Mucosa of descending colon (tissue), 3 donors: ENCODE measurements at places on chromosomes 2 and 18. TPM values are rescaled to one million over a fixed set of nuclear protein-coding genes. Genes with fewer than 3 reads are reported as not detected.

The DUSP11 gene
- total RNA-seq, result 18.5 TPM

The NAT8 gene
- not detected for total RNA-seq

The TRIM43 gene
- total RNA-seq, result not detected

The PAX8 gene
- 4.8 TPM for total RNA-seq

The HRH4 gene
- total RNA-seq, result 0.28 TPM

The CCBE1 gene
- 1.6 TPM for total RNA-seq

The PSTPIP2 gene
- total RNA-seq, result 9.0 TPM

The MATN3 gene
- 0.89 TPM for total RNA-seq

The ALPG gene
- total RNA-seq, result 0.54 TPM

- DNase-seq, result peak; percentile 43
These were observed 43.1 kb downstream of the INPP4A start for GRCh38 chr2:98487806-98488189.

DNA sequence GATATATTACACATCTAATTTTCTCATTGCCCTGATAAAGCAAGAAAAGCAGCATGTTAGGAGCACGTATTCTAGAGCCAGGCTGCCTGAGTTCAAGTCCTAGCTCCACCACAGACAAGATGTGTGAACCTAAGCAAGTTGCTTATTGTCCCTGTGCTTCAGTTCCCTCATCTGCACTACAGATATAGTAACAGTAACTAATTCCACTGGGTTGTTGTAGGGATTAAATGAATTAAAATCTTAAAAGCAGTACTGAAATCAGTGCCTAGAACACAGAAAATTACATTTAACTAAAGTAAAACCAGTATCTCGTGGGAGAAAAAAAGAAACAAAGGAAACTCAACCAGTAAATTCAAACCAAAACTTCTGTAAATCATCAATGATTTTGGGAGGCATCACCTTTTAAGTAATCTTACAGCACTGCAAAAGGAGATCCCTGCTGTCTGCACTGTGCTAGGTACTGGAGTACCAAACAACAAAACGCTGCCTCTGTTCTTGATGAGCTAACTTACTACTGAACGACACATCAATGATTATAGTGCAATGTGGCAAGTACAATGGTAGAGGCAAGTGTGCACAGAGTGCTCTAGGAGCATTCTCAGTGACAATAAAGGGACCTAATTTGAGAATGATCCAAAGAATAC, 7.9 kb downstream of the MAP3K2 start:
- no peak for DNase-seq

DNA sequence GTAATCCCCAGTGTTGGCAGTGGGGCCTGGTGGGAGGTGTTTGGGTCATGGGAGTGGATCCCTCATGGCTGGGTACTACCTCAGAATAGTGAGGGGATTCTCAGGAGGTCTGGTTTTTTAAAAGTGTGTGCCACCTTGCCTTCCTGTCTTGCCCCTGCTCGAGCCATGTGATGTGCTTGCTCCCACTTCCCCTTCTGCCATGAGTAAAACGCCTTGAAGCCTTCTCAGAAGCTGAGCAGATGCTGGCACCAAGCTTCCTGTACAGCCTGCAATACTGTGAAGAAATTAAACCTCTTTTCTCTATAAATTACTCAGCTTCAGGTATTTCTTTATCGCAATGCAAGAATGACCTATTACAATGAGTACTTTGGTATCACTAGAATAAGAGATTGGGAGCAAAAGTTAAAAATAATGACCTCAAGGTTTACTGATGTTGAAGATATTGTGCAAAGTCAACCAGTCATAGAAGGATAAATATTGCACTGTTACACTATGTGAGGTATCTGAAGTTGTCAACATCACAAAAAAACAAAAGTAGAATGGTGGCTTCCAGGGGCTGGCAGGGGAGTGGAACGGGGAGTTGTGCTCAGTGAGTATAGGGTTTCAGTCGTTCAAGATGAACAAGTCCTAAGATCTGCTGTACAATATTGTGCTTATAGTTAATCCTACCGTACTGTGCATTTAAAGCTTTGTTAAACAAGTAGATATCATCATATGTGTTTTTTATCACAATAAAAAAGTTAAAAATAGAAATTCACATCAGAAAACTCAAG, 938.3 kb upstream of the CNTNAP5 start:
- DNase-seq, result no peak

GRCh38 chr2:168560817-168561499, 104.9 kb downstream of the CERS6 start:
- no peak for DNase-seq

DNA sequence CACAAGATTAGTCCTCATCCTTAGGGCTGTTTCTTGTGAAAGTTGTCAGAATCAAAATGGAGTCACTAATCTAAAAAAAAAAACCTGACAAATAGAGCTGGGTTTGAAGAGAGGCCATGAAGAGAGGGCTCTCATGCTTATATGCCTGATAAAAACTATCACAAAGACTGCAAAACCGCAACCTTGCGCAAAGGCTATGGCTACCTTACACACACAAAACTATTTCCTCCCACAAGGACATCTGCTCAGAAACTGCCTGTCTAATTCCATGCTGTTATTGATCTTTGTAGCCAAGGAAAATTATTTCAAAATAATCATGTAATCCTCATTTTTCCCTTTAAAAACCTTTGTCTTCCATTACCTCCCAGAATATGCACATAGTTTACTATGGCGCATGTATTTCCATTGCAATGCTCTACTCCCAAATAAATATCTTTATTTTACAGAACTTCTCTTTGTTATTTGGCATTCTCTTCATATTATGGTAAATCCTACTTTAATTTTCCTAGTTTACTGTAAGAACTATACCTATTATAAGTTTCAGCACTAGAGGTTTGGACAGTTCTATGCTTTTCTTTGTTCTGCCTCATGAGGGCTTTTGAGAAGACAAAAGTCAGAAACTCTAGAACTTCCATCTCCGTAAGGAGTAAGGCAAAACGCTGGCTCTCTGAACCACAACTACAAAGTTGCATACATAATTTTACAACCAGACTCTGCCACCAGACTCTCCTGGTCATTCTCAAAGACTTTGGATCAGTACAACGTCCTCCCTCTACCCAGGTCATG, 9.6 kb upstream of the DPYSL5 start:
- DNase-seq, result no peak

DNA sequence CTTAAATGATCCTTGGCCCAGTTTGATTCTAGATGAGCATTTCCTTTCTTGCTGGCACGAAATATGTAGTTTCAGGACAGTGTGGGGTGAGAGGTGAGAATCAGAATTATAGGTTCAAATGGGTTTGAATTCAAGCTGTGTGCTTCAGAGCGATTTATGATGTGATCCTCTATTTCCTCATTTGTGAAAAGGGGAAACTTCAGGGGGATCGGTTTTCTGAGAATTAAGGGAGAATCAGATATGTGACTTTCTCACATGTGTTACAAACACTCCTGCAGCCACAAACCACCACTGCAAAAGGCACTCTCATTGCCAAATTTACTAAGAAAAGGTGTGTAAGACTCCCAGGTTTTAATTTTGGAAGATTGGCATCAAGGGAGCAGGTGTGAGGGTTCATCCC, 24.4 kb downstream of the HK2 start:
- no peak for DNase-seq

- DNase-seq, result no peak
These were observed 40.1 kb upstream of the GRB14 start for GRCh38 chr2:164661349-164661748.

DNA sequence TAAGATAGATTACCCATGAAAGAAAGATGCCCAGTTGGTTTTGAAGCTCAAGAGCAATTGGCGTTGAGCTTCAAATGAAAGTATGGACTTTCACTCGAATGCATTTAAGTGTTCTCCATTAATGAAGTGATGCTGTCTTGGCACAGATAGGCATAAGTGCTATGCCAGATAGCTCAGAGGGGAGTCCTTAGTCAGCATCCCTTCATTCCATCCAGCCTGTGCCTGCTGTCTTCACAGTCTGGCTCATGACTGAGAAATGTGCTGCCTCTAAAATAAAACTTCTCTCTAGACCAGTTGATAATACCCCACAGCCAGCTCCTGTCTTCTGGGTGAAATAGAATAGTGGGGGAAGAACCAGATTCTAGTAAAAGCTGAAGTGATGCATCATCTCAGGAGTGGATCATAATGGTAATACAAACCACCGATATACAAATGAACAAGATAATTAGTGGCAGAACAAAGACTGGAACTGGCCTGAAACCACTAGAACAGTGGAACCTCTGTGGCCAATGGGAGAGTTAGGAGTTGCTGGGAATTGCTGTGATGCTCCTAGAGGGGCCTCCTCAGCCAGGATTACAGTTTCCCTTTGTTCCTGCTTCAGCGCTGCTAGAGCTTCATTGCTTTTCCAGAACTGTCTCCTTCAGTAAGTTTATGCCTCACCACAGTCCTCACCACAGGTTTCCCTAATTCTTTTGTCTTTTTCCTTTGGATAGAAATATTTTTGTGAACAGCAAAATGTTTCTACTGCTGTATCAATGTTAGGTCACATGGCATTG, 359.3 kb downstream of the KIAA1328 start:
- DNase-seq, result no peak

- DNase-seq, result no peak
These were observed 46.3 kb downstream of the COPS8 start for GRCh38 chr2:237131749-237132533.

GRCh38 chr2:121858369-121858768, 102.9 kb downstream of the TSN start:
- no peak for DNase-seq

DNA sequence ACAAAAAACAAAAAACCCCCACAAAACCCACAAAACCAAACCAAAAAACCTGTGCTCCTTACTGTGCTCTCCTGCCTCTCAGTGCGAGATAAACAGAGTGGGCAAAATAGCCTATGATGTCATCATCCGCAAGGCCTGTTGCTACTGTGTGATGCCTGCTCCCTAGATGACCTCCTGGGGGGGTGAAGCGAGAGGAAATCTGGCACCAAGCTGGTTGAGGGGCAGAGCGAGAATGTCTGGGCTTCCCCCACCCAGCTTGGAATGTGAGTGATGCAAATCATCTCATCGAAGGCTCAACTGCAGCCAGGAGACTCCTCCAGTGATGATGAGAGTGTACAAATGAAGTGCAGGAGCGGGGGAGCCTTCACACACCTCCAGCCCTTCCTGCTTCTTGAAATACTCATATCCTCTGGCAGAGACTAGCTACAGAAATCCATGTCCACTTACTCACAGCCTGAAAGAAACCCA, 57.7 kb upstream of the MAP4K3 start:
- DNase-seq, result no peak

- no peak for DNase-seq
These were observed 59.4 kb downstream of the DGKD start for GRCh38 chr2:233413559-233414272.

DNA sequence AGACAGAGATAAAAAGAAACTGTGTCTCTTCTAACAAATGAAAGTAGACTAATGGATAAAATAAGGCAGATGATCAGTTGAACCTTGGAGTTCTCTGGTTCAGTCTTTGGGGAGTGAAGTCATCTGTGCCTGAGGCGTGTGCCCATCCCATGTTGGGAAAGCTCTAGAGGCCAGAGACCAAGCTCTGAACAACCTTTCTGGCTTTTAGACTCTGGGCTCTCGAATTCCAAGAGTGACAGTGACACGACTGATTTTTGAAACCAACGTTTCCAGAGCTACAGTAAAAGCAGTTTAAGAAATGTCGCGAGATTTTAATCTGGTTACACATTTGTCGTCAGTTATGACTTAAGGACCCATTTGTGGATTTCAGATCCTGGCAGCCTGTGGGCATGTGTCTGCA, 83.7 kb upstream of the APCDD1 start:
- no peak for DNase-seq

DNA sequence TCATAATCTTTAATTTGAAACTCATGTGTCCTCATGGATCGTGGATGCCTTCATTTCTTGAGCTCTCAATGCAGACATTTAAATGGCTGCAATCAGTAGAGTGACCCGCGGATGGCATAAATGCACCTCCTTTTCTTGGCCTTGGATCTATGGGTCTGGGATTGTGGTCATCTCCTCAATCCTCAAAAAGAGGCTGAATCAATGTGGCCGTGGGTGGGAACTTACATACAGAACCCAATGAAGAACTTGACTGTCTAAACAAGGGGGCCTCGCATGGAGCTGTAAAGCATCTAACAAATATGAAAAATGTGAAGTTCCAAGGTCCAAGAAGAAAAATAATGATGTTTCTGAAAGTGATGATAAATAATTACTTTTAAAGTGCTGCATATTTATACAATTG, 2.9 kb downstream of the HOXD13 start:
- no peak for DNase-seq

- no peak for DNase-seq
These were observed 5.4 kb downstream of the MARCHF4 start for GRCh38 chr2:216366777-216367471.

GRCh38 chr2:118687698-118688097, 159.8 kb downstream of the EN1 start:
- DNase-seq, result no peak

GRCh38 chr2:2744958-2745715, 414.1 kb upstream of the MYT1L start:
- no peak for DNase-seq

DNA sequence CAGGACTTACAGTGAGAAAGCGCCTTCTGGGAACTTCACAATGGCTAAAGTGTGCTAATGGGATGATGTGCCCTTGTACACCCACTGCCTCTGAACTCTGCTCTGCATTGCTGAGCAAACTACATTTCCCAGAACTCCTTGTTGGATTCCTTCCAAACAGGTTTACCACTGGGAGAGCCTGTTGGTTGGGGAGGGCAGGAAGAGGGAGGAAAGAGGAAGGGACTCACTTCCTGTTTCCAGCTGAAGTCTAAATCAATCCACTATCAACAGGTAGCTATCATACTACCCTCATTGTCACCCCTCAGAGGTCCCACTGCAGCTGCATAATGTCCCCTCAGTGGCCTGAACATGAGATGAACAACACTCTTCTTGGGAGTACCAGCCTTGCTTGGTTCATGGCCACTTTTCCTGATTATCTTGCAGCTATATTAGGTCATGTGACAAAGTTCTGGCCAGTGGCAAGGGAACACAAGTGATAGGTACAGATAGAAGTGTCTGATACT, 109.7 kb downstream of the MSH2 start:
- no peak for DNase-seq

- no peak for DNase-seq
These were observed 90.9 kb downstream of the ANKRD44 start for GRCh38 chr2:197219636-197220035.
